ENCODE measurements at places on chromosomes 11 and 22.

DNA sequence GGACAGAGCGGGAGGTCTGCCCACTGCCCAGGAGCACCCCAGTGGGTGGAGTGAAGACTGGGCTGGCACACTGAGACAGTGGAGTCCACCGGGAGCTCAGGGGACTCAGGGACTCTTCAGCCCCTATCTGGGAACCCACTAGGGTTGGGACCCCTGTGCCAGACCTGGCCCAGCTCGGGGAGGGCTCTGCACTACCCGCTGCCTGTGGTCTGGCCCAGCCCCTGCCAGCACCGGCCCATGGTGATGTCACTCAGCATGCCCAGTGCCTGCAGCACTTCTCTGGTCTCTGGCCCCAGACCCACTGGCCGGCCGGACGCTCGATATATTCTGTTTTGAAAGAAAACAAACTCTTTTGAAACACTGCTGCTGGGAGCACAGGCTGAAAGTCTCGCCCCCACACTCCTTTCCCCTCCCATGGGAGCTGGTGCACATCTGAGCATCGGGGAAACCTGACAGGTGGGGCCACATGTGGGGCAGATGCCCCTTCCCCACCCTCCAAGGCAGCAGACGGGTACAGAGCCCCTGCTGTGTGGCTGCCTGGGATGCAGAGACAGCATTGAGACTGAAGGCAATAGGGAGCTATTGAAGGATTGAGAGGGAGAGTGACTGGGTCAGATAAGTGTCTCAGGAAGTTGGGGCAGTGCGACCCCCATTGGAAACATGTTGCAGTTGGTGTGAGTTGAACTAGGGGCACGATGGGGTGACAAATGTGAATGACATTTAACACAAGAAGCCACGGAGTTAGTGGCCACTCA lies 62.9 kb downstream of the MYEOV start:
- DNase-seq = no peak

DNA sequence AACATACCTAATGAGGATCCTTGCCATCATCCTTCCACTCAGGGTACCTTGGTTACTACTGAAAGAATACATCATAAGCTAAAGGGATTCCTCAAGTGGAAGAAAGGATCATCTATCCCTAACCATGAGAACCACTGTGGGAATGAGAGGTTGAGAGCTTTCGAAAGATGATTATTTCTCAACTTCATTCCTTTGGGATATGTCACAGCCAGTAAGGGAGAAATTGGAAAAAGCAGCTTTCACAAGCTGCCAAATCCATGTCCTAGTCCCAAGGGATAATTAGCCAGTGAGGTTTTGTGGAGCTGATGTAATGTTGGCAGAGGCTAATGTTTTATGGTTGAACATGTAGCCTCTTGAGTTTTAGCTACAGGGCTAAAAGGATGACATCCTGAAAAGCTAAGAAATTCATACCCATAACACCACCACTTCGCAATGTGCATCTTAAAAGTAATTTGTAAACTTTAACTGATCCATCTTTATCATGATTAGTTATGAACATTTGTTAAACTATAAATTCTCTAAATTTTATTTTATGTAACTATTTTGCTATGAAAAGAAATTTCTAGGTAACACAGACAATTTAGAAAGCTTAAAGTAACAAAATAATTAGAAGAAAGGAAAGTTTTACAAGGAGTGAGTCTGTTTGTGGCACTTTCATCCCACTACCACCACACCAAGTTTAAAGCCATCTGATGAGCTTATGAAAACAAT lies 123.9 kb downstream of the MRTFA start:
- no peak for DNase-seq

- DNase-seq = no peak
Measured at GRCh38 chr11:119103793-119104192, 2.1 kb upstream of the DPAGT1 start.

DNA sequence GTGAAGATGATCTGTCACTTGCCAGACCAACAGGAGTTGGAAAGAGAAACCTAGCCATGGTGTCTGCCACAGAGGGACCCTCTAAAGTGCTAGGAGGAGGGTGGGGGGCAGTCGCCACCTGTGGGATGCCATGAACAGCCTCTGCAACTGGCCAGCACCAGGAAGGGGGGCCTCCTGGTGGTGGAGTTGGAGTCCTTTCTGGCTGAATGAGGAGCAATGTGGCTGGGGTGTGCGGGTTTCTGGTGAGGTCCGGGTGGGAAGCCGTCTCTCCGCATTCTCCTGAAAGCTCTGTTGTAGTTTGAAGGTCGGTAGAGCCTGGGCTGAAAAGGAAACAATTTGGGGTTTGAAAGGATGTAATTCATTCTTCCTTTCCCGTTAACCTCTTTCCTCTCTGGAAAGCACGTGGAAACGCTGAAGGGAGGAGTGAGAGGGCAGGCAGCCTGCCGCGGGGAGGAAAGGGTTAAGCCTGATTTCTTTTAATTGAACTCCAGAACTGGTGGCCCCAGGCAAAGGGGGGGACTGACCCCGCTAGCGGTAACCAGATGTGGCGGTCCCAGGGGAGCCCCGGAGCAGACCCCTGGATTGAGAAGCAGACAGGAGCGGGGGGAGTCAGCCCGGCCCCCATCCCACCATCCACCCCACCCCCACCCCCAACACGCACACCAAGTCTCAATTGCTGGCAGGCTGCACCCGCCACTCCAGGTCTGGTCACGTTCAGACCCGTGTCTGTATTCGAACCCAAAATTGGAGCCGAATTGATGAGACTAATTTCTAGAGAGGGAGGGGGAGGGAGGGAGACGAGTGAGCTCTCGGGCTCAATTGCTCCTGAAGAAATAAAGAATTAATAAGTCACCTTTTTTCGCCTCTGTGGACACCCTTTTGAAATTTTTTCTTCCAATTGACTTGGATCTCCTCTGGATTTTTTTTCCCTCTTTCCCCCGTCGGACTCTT lies 1.8 kb upstream of the FLI1 start:
- DNase-seq = no peak

DNA sequence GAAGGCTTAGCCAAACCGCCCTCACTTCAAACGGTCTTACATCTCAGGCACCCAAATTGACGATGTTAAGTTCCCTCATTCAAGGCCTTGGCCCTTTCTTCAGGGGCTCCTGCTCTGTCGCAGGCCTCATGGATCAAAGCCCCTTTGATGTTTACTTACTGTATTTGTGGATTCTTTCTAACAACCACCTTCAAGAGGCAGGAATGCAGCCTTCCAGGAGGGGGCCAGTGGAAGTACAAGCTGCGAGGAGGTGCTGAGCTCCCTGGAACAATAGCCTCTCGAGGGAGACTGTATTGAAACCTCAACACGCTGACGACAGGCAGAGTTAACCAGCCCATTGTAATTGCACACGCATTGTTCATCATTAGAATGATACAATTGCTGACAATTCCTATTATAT lies 209.1 kb downstream of the ST3GAL4 start:
- no peak for DNase-seq

DNA sequence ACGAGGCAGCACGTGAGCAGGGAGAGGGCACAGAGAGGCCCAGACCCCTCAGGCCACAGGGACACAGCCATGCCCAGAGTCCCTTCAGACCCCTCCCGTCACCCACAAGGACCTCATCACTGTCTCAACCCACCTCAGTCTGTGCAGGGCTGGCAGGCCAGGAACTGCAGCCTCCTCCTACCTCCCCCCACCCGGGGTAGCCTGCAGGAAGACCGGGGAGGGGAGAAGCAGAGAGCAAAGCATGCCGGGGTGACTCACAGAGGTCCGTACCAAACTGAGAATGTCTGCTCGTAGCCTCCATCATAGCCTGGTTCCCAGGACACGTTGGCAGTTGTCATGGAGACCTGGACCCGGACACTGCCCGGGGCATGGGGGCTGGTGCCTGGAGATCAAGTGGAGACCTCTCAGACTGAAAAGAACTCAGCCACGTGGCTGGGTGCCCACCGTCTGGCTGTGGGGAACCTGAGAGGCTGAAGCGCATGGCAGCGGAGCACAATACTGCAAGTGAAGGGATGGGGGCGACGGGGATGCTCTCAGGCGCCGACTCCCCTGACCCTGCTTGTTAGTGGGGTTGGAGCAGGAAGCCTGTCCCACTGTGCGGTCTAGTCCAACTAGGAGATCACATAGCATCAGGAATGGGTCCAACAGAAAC lies 27.2 kb downstream of the IGSF9B start:
- DNase-seq = no peak

GRCh38 chr11:129453293-129453721 lies 77.7 kb downstream of the BARX2 start:
- DNase-seq = no peak

DNA sequence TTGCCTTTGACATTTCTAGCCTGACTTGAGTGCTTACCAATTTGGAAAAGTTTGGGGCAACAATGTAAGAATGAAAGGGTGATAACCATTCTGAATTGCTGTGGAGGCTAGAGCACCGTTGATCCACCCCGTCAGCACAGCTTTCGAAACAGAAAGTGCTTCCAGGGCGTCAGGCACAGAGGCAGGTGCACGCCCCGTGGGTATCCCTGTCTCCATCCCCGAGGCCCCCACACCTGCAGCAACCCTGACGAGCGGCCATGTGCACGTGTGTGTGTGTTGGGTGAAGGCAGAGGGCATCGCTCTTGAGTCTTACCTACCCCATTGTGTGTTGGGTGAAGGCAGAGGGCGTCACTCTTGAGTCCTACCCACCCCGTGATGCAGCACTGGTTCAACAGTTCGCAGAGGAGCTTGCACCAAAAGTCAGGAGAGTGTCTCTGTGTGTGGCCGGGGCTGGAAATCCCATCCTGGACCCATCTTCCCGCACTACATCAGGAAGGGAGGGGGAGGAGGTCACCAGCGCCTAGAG lies 404.5 kb downstream of the BRD1 start:
- no peak for DNase-seq

- no peak for DNase-seq
Measured at GRCh38 chr22:39300186-39300830, 19.1 kb downstream of the RPL3 start.

GRCh38 chr11:35183326-35183925 lies 44.5 kb downstream of the CD44 start:
- DNase-seq = no peak

DNA sequence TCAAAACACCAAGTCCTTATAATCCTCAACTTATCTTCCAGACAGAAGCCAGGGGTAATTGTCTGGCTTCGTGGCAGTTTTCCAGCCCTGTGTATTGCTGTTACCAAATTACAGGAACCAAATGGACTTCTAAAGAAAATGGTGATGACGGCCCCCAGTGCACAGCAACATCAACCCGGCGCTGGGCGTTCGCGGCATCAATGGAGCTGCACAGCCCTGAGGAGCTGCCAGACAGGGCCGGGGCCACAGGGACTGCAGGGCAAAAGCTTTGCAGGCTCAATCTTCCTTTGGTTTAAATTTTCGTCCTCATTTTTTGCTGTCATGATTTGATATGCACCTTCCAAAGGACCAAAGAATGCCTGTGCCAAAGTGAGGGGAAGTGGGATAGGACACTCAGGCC lies 292.5 kb downstream of the BRD1 start:
- DNase-seq = no peak

DNA sequence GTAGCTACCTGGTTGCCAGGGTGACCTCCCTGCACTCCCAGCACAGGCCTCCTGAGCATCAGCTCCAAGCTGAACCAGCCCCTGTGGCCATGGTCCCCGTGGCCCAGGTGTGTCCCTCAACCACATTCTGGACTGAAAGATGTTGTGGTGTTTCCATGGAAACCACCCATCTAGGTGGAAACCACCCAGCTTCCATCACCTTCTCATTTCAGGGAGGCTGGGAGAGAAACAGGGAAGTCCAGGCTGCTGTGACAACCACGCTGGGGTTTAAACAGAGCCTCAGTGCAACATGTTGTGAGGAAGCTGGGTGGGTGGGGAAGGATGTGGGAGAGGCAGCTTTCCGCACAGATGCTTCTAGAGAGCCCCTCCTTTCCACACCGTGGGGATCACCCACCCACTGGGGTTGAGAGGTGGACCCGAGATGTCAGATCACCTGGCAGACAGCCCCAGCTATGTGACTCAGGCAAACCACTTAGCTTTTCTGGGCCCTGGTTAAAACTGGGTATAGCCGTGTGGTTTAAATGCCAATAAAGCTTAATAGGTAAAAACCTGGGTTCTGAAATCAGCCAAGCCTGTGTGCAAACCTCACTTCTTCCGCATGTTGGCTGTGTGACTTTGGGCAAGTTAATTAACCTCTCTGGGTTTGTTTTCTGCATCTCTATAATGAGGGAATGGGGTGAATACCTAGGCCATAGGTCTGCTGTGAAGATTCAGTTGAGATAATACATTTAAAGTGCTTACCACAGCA lies 46.4 kb downstream of the CD82 start:
- peak; percentile 68 for DNase-seq

DNA sequence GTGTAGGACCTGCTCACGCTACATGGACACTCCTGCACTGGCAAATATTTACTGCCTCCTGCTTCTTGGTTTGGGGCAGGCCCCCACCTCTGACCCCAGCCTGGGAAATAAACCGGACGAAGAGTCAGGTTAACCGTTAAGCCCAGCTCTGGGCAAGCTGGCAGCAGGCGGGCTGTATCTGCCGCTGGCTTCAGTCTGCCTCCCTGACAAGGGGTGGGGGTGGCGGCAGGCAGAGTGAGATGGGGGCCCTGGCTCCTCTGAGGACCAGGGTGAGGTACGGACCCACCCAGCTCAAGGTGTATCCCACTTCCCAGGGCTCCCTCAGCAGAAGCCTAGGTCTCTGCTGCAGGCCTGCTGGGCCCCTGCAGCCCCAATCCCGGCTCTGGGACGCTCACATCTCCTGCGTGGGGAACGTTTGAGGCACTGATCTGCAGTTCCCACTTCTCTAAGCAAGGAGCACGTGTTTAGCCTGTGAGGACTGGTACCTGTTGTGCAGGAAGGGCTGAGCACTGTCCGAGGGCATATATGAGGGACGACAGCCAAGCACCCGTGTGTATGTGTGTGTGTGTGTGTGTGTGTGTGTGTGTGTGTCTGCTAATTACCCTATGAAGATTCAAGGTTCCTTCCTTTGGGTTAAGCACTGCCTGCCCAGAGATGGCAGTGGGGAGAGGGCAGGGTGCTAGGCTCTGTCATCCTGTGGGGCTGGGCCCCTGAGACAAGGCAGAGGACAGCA lies 1.1 kb upstream of the LRRC75B start:
- no peak for DNase-seq

DNA sequence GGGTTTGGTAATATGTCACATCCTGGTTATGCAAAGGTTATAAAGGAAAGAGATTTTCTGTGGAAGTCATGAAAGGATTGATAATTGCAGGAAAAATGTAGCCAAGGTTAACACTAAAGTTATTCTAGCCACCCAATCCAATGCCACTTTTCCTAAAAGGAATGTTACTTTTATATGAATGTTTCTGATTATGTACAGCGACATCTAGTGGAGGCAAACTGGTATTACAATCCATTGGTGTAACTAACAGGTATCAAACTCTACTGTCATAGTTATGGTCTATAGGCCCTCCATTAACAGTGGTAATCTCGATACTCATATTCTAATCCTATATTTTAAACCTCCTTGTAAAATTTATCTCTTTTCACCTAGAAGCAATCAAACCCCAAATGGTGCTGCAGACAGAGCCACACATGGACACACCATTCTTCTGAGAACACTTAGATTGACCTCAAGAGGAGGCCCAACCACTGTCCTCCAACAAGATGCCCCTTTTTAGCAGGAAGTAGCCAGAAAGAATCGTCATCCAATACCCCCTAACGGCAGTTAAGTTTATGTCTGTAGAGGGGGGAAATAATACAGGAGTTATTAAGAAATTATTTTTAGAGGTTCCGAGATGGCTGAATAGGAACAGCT lies 74.9 kb upstream of the RAG2 start:
- no peak for DNase-seq

Measured in activated T-helper 1 cell treated with anti-CD3 and anti-CD28 coated beads, Interleukin-12 subunit alpha, Interleukin-12 subunit beta, Interleukin-2, Interleukin-4 antibody, amounts not matched to agents 30 ng/mL and 10 ng/mL and 1 ng/mL, durations not matched to agents 14 hours and 24 hours and 36 hours (primary cell).